HCEC 1CT (cell line): ENCODE measurements at places on chromosomes 7 and 10.

- DNase-seq, result no peak
These were observed 26.4 kb upstream of the ADRB1 start for GRCh38 chr10:114017271-114017670.

GRCh38 chr7:40299097-40299496 is 164.3 kb downstream of the SUGCT start:
- DNase-seq, result peak; percentile 61

DNA sequence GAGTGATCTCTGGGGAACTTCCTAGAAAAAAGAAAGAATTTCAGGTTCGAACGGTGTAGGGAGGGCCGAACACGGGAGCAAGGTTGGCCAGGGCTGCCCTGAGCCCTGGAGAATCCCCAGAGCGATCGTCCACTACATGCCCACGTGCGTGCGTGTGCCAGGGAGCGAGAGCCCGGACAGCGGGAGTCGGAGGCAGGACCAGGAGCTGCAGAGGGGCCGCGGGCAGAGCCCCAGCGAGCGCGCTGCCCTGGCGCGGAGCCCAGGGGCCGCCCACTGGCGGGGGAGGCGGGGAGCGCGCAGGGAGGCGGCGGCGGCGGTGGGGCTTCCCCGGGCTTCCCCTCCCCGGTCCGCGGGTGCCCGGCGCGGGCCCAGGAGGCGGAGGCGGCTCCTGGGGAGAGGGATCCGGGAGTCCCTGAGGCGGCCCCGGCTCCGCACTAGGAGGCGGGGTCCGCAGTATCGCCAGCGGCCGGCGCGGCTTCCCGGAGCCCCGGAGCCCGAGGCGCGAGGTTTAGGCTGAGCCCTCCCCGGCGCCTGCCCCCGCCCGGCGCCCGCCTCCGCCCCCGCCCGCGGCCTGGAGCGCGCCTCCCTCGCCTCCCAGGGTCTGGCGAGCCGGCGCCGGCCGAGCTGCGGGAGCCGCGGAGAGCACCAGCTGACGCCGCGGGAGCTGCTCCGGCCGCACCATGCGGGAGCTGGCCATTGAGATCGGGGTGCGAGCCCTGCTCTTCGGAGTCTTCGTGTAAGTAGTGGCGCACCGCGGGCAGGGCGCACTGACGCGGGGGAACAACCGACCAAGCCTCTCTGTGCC is at the start of gene PLPP4:
Gene PLPP4, plus strand, starts transcription at position 602 of the 805 bp plus-strand sequence. Its CDS starts 79 bp downstream, at position 681.
- no peak for DNase-seq

GRCh38 chr7:42080841-42081586 is 156.0 kb downstream of the GLI3 start:
- peak; percentile 49 for DNase-seq

- no peak for DNase-seq
These were observed 179.6 kb downstream of the TCERG1L start for GRCh38 chr10:131131726-131132591.

DNA sequence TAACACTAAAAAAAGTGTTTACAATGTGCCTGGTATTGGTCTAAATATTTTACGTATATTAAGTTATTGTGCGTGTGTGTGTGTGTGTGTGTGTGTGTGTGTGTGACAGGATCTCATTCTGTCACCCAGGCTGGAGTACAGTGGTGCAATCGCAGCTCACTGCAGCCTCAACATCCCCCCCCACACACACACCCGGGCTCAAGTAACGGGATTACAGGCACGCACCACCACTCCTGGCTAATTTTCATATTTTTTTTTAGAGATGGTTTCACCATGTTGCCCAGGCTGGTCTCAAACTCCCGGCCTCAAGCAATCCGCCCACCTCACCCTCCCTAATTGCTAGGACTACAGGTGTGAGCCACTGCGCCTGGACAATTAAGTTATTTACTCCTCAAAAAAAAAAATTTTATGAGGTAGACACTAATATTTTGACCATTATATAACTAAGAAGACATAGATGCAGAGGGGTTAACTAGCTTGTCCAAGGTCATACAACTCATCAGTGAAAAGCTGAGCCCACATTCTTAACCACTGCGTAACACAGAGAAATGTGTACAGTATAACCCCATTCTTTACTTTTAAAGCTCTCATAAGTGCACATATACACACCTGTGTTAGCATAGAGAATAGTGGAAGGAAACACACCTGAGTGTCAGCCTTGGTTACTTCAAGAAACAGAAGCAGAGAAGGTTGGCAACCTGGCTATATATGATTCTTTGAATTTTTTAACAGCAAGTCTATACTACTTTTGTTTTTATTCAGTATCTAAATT is 35.0 kb downstream of the DNAJC12 start:
- no peak for DNase-seq

DNA sequence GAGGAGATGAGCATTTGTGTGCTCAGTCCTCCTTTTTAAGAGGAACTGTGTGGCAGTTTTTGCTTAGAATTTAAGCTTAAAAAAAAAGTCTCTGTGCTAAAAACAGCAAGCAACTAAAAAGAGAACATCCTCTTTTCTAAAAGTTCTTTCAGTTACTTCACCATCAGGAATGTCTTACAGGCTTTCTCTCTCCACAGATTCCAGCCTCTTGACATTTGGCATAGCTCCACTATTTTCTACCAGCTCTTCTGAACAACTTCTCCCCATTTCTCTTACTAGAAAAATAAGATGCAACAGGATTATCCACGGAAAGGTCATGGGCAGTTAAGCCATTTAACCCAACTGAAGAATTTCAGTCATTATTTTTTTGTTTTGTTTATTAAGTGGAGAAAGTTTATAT is 13.2 kb downstream of the PCLO start:
- DNase-seq, result peak; percentile 69

GRCh38 chr7:32658467-32658869 is 163.2 kb downstream of the AVL9 start:
- no peak for DNase-seq

DNA sequence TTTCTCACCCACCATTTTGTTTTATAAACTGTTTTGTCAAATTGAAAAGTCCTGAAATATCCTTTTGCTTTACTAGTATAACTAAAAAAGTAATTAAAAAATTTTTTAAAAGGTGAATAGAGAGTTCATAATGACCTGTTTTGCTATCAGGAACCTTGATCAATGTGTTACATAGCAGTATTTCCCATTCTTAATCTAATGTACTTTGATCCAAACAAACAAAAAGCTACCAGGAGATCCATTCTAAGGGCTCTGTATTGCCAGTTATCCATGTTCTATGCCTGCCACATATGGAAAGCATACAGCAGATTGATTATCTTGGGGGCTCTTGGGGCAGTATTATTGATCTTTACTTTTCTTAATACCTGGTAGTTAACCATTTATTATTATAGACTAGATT is 32.1 kb downstream of the ZMYND11 start:
- no peak for DNase-seq

- DNase-seq, result no peak
These were observed 135.1 kb downstream of the NRBF2 start for GRCh38 chr10:63268149-63268797.

GRCh38 chr7:143401265-143401664 is 7.4 kb downstream of the EPHA1 start:
- DNase-seq, result no peak

DNA sequence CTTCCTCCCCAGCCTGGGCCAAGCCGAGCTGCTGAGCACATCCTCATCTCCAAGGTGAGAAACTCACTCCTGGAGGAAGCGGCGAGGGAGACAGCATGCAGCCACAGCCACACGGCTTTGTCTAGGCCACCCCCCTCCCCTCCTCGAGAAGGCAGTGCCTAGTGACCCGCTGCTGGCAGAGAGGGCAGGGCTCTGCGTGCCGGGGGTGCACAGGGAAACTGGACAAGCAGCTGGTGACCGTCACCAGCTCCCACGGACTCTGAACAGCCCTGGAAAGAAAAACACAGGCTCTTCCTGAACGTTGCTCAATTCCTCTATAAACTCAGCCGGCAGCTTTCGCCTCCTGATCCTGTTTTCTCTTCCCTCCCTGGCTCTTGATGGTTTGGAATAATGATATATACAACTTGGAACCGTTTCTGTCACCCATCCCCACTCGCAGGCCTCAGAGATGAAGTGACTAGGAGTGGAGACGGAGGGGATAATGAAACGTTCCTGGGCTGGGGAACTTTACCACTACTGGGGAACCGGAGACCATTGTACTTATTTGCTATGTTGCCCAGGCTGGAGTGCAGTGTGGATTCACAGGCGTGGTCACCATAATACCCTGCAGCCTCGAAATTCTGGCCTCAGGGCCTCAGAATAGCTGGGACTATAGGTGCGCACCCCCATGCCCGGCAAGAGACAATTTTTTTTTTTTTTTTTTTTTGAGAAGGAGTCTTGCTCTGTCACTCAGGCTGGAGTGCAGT is 19.3 kb downstream of the PAPOLB start:
- DNase-seq, result no peak

GRCh38 chr7:43077285-43077684 is 35.2 kb upstream of the HECW1 start:
- DNase-seq, result no peak

DNA sequence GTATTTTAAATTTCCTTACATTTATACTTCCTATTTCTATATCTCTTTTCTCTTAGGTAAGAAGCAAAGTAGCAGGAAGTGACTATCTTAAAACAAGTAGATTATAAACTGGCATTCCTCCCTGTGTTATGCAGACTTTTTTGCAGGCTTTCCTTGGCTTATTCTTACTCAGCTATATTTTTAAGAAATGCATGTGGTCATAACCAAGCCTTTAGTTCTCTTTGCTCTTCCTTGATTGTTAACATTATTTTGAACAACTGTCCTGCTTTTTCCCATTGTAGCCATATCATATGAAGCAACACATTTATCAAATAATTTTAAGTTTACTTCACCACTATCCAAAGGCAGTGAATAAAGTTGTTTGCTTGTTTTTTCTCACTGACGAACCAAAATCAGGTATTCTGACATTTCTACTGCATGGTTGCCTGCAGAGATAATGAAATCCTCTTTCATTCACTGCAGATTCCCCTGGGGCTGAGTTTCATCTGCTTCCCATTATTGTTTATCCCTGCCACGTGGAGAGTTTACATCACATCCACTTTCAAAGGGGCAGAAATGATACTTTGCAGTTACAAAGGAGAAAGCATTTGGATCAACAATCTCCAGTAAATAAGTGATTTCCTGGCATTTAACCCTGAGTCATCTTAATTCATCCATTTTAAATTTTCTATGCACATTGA is 389.9 kb upstream of the SEMA3C start:
- DNase-seq, result peak; percentile 24

DNA sequence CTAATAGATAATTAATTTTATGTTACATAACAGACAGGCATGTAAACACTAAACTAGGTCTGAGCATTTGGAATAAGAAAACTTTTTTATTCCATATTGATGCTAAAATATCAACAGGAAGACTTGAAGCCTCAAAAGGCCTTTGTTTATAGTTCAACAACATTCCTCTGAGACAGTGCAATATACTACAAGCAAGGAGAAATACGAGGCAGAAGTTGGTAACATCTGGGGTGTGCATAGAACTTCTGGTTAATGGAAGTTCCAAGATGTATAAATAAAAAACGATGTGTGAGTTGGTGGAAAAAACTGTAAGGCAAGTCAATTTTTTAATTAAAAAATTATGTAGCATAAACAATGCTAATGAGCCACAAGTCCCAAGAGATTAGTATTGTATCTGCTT is 139.6 kb downstream of the SKAP2 start:
- DNase-seq, result no peak

DNA sequence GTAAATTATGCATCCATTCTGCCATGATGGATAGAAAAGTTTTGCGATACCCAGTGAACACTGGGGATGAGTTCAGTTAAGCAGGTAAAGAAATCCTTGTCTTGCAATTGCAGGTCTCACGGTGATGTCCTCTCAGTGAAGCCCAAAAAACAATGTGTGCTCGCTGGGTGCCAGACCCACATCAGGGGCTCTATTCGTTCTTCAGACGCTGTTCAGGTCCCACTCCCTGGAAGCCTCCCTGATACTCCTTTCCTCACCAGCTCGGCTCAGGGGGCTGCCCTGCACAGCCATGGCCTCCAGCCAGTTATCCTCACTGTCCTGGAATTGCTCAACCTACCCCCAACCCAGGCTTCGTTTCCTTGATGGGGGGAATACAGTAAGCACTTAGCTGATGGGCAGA is 323.5 kb downstream of the ADARB2 start:
- DNase-seq, result no peak

DNA sequence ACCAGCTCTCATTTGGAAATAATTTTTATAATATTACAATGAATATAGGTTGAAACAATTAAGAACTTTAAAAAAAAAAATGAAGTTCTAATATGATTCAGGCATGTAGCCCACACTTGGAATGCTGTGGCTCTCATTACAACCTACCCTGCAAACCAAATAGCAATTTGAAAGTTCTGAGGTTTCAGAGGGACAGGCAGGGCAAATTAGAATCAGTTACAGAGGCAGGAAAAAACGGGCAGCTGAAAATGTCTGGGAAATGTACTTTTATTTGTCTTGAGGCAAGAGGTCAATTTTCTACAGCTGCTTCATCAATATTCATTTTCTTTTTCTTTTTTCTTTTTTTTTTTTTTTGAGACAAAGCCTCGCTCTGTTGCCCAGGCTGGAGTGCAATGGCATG is 95.3 kb downstream of the PIP4K2A start:
- no peak for DNase-seq

DNA sequence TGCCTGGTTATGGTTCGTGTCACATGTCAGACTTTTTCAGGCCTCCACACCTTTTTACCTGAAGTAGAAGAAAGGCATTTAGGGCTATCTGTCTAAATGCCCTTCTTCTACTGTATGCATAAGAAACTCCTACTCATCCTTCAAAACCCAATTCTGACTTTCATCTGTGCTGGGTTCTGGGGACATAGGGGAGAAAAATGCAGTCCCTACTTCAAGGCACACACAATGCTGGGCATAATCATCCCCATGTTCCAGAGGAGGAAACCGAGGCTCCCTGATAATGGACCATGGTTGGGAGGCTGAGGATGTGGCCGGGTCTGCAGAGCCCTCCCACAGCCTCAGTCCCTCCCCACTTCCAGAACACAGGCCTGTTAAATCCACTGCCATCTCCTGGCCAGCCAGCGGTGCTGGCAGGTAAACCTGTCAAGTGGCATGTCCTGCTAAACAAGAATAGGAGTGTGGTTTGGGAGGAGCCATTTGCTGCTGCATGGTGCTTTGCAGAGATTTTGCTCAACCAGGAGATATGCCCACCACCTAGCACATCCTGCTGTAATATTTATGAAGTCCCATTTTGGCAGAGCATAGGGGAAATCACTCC is 32.0 kb downstream of the GRID1 start:
- DNase-seq, result no peak

GRCh38 chr7:29442146-29442545 is 121.5 kb upstream of the PRR15 start:
- peak; percentile 10 for DNase-seq

DNA sequence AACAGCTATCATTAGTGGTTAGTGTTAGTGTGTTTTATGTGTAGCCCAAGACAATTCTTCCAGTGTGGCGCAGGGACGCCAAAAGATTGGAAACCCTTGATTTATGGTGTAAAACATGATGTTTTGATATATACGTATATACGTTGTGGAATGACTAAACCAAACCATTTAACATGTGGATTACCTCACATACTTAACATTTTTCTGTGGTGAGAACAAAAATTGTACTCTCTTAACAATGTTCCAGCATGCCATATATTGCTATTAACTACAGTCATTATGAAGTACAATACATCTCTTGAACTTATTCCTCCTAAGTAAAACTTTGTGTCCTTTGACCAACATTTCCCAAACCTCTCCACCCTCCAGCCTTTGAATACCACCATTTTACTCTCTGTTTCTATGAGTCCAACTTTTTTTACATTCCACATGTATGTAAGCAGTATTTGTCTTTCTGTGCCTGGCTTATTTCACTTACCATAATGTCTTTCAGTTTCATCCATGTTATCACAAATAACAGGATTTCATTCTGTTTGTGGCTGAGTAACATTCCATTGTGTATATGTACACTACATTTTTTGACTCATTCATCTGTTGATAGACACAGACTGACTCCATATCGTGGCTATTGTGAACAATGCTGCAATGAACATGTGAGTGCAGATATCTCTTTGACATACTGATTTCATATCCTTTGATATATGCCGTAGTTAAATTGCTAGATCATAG is 42.2 kb upstream of the MAGI2 start:
- peak; percentile 80 for DNase-seq
